ENCODE measurements at places on chromosomes 13 and 19.

DNA sequence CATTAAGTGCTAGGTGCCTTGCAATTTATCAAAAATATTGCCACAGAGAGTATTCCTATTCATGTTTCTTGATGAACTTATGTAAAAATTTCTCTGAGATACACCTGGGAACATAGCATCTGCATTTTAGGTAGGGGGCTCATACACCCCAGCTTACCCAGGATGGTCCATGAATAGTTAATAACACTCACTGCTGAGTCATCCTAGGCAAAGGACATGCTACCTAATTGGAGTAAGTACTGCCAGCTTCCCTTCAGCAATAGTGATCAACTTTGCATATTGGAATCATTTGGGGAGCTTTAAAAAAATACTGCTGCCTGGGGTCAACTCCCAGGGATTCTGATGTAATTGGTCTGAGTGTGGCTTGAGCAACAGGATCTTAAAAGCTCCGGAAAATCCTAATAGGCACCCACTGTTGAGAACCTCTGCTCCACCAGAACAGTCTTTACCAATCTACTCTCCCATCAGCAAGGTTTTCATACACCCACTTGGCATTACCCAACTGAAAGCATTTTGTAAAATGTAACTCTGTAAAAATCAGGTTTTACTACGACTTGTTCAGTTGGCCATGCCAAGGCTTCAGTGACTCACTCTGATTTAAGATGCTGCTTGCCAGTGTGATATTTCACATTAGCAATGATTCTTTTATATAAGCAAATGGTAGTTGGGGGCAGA, 67.2 kb upstream of the FNDC3A start:
- DNase-seq, result no peak

- no peak for DNase-seq
Measured at GRCh38 chr19:42120276-42120980, 11.8 kb downstream of the POU2F2 start.

GRCh38 chr13:85864963-85865530, 65.8 kb upstream of the SLITRK6 start:
- DNase-seq, result peak; percentile 31

DNA sequence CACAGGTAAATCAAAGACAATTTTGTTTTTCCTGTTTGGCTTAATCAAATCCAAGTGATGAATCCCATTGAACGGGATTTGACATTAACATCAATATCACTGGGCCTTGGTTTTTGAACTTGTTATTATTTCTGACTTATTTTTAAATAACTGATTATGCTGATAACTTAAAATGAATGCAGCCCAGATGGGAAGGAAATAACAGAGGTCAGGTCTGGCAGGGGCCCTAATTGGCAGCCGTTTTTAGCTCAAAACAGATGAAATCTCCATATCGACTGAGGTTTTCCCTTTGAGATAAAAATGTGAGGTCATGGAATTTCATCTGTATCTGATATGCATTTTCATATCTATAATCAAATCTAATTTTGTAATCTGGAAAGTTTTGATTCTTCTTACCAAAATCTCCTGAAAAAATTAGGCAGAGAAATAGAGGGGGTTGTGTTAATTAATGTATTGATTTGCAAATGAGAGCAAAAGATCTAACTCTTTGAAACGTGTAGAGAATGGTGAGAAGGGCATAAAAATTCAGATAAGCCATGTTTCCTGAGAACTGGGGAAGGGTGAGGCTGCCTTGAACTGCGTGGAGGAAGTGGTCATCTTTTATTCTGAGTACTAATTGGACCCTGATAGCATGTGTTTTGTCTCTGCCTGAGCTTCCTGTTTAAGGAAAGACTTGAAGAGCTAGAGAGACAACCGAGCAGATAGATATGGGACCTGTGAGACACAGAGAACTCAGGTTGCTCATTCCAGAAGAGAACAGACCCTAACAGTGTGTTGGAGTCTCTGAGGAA, 98.2 kb upstream of the C1QTNF9B start:
- DNase-seq, result no peak

- DNase-seq, result no peak
Measured at GRCh38 chr13:73870036-73870741, 264.0 kb downstream of the KLF12 start.

- no peak for DNase-seq
Measured at GRCh38 chr19:11435833-11436313, 438 bp downstream of the PRKCSH start.

DNA sequence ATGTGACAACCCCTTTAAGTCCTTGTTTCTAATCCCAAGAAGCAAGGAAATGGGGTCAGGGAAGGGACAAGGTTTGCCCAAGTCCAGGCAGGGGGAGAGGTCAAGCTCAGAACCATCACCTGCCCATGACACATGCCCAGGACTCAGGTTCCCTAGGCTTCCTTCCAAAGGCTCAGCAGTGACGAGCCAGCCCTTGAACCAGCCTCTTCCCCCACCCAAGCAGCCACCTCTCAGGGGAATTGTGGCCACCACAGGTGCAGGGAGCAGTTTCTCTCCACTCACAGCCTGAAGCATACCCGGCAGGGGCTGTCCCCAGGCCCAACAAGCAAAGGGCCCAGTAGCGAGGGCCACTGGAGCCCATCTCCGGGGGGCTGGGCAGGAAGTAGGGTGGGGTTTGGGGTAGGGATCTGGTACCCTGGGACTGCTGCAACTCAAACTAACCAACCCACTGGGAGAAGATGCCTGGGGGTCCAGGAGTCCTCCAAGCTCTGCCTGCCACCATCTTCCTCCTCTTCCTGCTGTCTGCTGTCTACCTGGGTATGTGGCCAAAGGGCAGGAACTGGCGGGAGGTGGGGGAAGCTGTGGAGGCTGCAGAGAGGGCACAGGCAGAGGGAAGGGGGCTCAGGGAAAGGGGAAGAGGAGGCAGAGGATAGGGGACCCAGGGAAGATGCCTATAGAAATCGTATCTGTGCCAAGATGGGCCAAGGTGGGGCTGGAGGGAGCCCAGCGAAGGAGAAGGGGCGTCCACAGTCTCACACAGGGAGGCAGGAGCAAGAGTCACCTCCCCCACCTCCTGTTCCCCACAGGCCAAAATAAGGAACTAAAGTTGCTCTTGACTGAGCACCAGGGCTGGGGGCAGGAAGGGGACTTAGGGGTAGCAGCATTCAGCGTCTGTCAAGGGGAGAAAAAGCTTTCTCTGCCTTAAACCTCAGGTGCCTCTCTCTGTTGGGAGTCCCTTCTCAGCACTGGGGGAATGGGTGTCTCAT, at the start of gene CD79A:
Gene CD79A (plus strand): TSS at position 433 of the 986 bp plus-strand sequence. CDS start 26 bp downstream, at position 459.
- peak; percentile 77 for DNase-seq

DNA sequence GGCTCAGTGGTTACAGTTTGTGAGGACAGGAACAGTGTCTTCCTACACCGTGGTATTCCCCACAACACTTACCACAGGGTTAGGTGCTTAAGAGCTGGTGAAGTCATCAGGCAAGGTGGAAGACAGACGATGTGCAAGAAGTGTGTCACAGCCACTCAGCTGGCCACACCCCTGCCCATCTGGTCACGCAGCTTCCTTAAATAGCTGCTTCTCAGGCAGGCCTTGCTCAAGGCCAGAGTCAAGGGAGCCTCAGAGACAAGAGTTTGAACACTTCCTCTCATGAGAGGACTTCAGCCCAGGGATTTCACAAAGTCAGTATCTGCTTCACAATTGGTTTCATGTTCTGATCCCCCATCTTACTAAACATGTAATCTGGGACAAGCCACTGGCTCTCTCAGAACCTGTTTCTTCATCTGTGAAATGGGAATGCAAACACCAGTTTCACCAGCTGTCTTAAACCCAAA, 80.3 kb upstream of the FRY start:
- no peak for DNase-seq

- DNase-seq, result no peak
Measured at GRCh38 chr13:51451134-51451466, 1.7 kb downstream of the INTS6 start.

DNA sequence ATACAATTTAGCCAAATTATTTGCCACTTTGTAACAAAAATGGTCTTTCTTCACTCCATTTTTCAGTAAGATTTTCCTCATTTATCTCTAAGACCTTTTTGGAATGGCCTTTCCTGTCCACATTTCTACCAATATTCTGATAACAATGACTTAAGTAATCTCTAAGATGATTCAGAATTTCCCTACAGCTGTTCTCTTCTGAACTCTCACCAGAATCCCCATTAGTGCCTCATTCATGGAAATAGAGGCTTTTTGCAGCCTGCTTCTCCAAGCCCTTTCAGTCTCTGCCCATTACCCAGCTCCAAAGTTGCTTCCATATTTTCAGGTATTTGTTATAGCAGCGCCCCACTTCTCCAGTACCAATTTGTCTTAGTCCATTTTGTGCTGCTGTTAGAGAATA, 867.0 kb downstream of the GPC5 start:
- DNase-seq, result no peak

- no peak for DNase-seq
Measured at GRCh38 chr19:35901854-35902661, at the start of gene HCST. HCST (plus strand) TSS chr19:35902529; CDS start chr19:35902594, 65 bp downstream.

GRCh38 chr13:44111701-44112100, 232.0 kb downstream of the LACC1 start:
- DNase-seq, result no peak

DNA sequence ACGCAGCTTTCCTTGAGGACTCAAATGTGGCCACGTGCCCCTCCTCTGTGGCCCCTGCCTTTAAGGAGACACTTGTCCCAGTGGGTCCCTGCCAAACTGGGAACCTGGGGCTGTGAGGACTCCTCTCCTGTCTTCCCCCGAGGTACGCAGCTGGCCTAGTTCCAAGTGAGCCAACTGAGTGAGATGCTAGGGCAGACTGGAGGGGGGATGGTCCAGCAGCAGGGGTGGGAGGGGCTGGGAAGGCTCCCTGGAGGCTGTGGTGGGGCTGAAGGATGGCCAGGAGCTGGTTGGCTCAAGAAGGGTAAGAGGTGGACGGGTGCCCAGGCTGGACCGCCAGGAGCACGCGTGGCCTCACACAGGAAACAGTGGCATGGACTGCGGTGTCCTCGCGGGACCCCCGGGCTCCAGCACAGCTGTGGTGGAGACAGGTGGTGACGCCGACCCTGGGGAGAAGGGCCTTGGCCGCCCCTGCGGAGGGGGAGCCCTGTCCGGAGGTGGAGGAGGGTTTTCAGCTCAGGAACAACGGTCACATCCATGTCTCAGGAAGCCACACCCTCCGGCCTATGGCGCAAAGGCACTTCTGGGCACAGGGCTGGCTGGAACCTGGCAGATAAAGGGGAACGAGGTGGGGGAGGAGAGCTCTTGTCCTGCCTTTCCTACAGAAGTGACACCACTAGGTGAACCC, 45.8 kb downstream of the MLLT1 start:
- DNase-seq, result no peak

DNA sequence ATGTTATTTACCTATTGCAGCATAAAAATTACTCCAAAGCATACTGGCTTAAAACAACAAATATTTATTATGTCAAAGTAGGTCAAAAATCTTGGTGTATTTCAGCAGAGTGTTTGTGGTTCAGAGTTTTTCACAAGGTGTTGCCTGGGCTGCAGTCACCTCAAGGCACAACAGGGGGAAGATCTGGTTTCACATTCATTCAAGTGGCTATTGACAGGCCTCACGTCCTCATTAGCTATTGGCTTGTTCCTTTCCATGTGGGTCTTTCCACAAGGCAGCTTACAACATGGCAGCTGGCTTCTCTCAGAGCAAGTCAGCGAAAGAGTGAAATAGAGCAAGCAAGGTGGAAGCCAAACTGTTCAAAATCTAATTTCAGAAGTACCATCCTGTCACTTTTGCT, 602.9 kb downstream of the OLFM4 start:
- DNase-seq, result no peak

GRCh38 chr19:19460258-19460731, 54.8 kb downstream of the GATAD2A start:
- no peak for DNase-seq

DNA sequence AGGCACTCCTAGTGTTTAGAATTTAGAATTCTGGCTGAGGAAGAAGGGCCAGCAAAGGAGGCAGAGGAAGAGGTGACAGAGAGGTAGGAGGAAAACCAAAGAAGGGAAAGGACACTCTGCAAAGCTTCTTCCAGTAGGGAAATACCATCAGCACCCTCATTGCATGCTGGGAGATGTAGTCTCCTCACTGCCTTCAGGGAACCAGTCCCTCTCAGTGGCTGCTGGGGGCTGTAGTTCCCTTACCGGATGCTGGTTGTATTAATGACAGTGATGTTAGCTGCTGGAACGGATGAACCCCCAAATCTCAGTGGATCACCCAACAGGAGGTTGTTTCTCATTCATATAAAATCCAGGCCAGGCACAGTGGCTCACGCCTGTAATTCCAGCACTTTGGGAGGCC, 10.1 kb downstream of the GRIN2D start:
- peak; percentile 75 for DNase-seq

- DNase-seq, result peak; percentile 82
Measured at GRCh38 chr13:114099191-114099590, 33.2 kb downstream of the RASA3 start.

- no peak for DNase-seq
Measured at GRCh38 chr19:3184847-3185460, 776 bp upstream of the NCLN start.

DNA sequence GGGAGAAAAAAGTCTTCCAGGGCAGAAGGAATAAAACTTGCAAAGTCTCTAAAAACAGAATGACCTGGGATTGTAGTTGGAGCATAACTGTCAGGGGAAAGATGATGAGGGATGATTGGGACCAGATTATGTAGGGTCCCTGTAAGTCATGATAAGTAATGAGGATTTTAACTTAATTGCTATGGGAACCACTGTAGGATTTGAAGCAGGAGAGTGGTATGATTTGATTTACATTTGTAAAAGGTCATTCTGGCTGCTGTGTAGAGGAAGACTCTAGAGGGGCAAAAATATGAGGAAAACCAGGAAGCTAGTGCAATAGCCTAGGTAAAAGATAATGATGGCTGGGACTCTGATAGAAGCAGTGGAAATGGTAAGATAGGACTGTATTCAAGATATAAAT, 900.2 kb downstream of the DIAPH3 start:
- no peak for DNase-seq

DNA sequence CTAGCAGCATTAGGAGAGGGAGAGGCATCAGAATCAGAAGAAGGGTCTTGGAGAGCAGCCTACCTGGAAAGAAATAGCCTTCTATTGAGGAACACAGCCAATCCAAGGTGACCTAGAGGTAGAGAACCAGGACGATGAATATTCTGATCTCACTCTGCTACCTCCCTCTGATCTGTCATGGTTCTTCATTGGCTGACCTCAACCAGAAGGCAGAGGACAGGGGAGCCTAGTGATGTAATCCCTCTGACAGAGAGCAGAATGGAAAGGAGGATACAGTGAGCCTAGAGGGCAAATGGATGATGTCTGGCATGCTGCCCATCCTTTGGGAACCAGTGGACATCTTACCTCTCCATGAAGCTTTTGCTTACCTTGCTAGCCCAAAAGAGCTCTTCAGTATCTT, 3.6 kb downstream of the ZNF507 start:
- no peak for DNase-seq

GRCh38 chr13:66835040-66835628, 395.0 kb downstream of the PCDH9 start:
- DNase-seq, result no peak

GRCh38 chr19:1471010-1471514, 8.0 kb downstream of the C19orf25 start:
- peak; percentile 68 for DNase-seq
